ENCODE measurements at places on chromosomes 7 and 10.

GRCh38 chr7:108452707-108453106, 3.5 kb downstream of the NRCAM start:
- peak; percentile 50 for DNase-seq

DNA sequence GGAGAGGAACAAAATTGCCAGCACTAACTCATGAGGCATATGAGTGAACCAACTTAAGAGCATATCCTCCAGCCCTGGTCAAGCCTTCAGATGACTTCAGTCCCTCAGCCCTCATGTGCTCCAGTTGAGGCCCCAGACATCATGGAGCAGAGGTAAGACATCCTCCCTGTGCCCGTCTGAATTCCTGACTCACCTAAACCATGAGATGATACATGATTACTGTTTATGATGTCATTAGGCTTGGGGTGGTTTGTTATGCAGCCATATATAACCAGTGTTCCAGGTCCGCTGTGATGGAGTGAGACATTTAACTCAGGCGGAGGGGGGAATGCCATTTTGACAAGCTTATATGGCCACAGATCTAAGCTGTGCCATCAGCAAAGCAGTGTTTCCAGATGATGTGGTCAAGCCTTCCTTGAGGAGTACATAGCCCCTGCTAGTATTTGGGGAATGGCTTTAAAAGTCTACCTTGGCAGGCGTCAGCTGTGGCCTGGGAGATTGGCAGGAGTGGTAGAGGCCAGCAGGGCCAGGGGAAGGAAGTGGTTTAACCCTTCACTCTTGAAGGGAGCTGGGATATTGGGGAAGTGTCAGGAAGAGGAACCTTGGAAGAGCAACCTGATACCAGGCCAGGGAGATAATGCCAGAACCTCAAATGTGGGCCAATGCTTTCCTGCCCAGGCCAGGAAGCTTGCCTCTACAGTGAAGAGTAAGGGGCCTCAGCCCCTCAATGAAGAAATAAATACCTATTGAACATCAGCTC, 343.0 kb upstream of the PODXL start:
- DNase-seq: no peak

- no peak for DNase-seq
Measured at GRCh38 chr7:135784013-135784412, 35.4 kb upstream of the FAM180A start.

DNA sequence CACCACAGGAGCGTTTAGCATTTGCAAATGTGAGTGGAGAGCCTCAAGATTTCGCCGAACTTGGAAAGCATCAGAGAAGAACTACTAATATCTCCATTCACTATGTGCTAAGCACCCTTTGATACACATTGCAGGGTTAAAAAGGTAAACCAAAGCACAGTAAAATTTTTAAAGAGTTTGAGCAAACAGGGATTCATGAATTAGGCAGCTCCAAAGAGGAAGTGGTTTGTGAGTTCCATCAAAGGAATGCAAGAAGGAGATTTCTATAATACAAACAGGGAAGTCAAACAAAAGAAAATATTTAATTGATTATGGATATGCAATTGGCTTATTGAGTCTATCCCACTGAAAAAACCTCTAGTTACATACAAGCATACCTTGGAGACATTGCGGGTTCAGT, 81.1 kb upstream of the TMEM72 start:
- no peak for DNase-seq

DNA sequence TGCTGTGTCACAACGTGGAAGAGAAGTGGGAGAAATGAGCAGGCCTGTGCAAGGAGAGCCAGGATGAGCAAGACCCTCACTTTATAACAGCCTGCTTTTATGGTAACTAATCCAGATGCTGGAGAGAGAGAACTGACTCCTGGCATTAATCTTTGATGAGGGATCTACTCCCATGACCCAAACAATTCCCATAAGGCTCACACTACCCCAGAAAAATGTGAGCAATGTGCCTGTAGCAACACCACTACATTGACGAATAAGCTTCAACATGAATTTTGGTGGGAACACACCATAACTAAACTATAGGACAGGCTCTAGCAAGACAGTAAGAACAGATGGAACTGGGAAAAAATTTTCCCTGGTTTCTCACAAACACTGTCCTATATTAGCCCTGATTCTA, 173.6 kb upstream of the PRSS58 start:
- DNase-seq: no peak

DNA sequence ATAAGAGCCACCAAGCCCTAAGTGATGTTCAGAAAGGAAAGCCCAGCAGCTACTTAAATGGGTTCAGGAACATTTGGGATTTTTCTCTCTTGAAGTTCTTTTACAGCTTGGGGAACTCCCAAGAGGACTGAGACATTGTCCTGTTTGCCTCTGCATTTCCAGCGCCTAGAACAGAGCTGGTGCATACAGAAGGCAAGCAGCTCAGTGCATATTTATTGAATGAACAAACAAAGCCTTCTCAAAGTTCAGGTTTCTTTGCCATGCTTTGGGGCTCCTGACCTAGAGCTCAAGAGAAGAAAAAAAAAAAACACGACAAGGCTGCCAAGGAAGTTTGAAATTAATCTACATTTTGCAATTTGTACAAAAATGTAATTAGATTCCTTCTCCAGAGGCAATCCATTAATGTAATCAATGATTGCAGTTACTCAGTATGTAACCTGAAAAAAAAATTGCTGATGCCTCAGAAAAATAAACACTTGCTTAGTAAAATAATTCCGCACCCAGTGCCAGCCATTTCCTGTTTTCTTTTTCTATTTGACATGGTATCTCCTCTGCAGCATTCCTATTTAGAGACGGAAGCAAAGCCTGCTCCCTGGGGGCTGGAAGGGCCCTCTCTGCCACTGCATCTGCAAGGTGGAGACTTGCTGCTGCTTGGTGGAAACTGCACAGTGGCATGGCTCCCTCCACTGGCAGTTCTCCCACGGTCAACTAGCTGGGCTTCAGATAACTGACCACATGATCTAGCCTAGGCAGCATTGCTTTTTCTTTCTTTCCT, 157.3 kb downstream of the TMEM178B start:
- DNase-seq: no peak

Measured in hematopoietic multipotent progenitor cell treated with erythropoietin and hydrocortisone succinate and interleukin-3 and kit ligand, for 8 days (in vitro differentiated cells).